Left lung (tissue), 14 donors: ENCODE measurements at places on chromosomes 5 and 9.

- no peak overlapping the region for H3K4me3 ChIP-seq
- DNase-seq: no peak
- H3K27me3 ChIP-seq: no peaks in the 10 kb centered on the region
- peaks cover 16% of the 10 kb centered on the region for H3K4me1 ChIP-seq
- no peaks in the 10 kb centered on the region for H3K36me3 ChIP-seq
These were observed 102.7 kb upstream of the VCAN start for GRCh38 chr5:83368835-83369234.

DNA sequence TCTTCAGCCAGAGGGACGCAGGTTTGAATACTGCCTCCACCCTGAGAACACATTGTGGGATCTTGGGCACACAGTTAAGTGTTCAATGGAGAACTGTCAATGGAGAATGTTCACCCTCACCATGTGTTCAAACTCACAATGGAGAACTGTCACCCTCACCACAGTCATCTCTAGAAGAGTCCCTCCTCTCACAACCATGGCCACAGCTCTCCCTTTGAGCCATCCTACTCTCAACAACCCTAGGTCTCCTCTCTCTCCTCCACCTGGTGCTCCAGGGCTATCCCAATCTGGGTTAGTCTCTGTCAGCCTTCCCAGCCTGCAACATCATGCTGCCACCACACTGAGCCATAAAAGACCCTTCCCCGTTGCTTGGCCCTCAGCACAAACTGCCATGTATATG lies 36.3 kb upstream of the HAND1 start:
- H3K4me1 ChIP-seq: no peaks in the 10 kb centered on the region
- H3K27ac ChIP-seq: no peak overlapping the region
- no peak overlapping the region for H3K4me3 ChIP-seq
- peaks cover 35% of the 10 kb centered on the region for H3K27me3 ChIP-seq

DNA sequence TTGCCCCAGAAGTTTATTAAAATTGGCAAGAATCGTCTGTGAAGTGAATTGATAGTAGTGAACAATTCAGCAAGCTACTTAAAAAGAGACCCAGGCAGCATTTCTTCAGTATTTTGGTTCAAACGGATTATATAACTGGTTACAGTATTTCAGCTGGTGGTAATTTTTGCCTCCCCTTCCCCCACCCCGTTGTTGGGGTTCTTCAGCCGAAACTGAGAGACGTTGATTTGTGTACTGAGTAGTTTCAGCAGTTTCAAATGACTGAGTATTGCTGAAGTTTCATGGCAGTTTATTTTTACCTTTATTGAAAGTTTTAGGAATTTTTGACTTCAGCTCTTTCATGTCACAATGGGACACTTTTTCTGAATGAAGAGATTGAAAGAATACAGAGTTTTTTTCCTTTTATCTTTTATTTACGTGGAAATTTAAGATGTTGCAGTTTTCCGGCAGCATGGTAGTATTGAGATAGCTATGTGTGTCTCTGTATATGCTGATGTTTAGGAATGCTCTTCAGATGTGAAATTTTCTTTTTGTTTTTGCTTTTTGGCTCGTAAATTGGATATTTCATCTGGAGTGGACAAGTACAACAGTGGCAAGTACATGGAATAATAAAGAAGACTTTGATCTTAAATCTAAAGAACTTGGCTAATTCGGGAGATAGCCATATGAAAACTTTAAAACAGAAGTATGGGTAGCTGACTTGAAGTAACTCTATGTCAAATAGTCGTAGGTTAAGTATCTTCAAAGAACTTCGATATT lies 1.9 kb downstream of the GPBP1 start:
- H3K4me3 ChIP-seq: peak overlapping the region; percentile 91
- DNase-seq: no peak
- H3K36me3 ChIP-seq: peaks cover 6% of the 10 kb centered on the region

DNA sequence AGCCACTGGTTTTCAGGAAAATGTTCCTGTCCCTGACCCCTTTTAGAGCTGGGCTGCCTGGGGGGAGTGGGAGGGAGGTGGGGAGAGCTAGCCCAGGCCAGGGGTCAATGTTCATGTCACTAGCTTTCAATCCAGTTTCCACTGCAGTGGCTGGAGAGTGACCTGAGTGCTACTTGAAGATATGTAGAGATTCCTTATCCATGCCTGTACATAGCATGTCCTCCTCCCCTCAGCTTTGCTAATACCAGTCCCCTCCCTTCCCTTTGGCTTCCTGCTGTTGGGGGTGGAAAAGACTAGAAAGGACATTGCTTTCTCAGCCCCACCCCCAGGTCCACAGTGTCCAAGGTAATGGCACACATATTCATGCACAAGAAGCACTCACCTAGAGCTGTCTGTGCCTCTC lies 7.8 kb downstream of the DNAJB5 start:
- H3K36me3 ChIP-seq: no peaks in the 10 kb centered on the region
- H3K4me3 ChIP-seq: no peak overlapping the region
- DNase-seq: no peak
- no peaks in the 10 kb centered on the region for H3K27me3 ChIP-seq
- H3K4me1 ChIP-seq: peaks cover 24% of the 10 kb centered on the region

DNA sequence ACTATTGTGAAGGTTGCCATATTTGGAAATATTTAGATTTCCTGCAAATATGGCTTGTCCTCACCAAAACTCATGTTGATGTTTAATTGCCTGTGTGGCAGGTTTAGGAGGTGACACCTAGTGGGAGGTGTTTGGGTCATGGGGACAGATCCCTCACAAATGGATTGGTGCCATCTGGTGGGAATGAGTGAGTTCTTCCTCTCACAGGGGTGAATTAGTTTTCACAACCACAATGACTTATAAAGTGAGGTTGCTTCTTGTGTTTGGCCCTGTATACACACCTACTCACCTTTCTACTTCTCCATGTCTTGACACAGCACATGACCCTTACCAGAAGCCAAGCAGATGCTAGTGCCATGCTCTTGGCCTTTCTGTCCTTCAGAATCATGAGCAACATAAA lies 41.1 kb downstream of the ISOC1 start:
- no peak overlapping the region for H3K4me3 ChIP-seq
- H3K36me3 ChIP-seq: no peaks in the 10 kb centered on the region
- H3K27ac ChIP-seq: no peak overlapping the region
- H3K4me1 ChIP-seq: no peaks in the 10 kb centered on the region
- DNase-seq: no peak
- no peaks in the 10 kb centered on the region for H3K27me3 ChIP-seq

- no peak for DNase-seq
- no peaks in the 10 kb centered on the region for H3K4me1 ChIP-seq
- no peak overlapping the region for H3K4me3 ChIP-seq
- no peak overlapping the region for H3K27ac ChIP-seq
These were observed 11.6 kb upstream of the ECM2 start for GRCh38 chr9:92547356-92547755.

GRCh38 chr5:33479311-33479710 lies 38.5 kb downstream of the TARS1 start:
- no peaks in the 10 kb centered on the region for H3K36me3 ChIP-seq
- no peaks in the 10 kb centered on the region for H3K27me3 ChIP-seq
- H3K27ac ChIP-seq: no peak overlapping the region
- no peak for DNase-seq
- H3K4me1 ChIP-seq: no peaks in the 10 kb centered on the region

DNA sequence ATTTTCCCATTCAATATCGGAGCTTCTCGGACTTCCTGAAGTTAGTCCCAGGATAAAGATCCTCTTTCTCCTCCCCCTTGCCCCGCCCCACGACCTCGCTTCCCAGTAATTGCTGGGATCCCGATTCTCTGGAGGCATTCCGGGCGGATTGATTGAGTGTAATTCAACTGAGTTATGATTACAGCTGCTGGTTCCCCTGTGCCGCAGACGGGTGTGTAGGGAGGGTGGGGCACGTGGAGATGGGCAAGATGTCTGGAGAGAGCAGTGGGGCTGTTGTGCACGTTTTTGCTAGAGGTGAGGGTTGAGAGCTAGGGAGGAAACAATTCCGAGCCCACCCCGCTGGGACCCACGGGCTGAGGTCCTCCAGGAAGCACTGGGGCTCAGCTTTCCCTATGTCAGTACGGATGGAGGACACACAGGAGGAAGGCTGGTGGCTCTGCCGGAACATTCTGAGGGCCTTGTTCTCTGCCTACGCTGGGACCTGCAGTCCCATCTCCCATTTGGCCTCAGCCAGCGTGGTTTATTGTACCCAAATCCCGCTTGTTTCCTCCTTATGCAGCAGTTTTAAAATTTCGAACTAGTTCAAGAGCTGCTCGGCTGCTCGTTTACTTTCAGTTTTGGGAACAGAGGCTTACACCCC lies 2.4 kb upstream of the DMRT2 start:
- peaks cover 97% of the 10 kb centered on the region for H3K27me3 ChIP-seq
- no peak overlapping the region for H3K27ac ChIP-seq
- peaks cover 57% of the 10 kb centered on the region for H3K4me1 ChIP-seq
- peak overlapping the region; percentile 36 for H3K4me3 ChIP-seq

- H3K27ac ChIP-seq: peak overlapping the region; percentile 55
- DNase-seq: no peak
- H3K4me3 ChIP-seq: peak overlapping the region; percentile 65
- H3K4me1 ChIP-seq: peaks cover 4% of the 10 kb centered on the region
- H3K27me3 ChIP-seq: peaks cover 52% of the 10 kb centered on the region
These were observed 669 bp upstream of the ZFP37 start for GRCh38 chr9:113057193-113057592.

DNA sequence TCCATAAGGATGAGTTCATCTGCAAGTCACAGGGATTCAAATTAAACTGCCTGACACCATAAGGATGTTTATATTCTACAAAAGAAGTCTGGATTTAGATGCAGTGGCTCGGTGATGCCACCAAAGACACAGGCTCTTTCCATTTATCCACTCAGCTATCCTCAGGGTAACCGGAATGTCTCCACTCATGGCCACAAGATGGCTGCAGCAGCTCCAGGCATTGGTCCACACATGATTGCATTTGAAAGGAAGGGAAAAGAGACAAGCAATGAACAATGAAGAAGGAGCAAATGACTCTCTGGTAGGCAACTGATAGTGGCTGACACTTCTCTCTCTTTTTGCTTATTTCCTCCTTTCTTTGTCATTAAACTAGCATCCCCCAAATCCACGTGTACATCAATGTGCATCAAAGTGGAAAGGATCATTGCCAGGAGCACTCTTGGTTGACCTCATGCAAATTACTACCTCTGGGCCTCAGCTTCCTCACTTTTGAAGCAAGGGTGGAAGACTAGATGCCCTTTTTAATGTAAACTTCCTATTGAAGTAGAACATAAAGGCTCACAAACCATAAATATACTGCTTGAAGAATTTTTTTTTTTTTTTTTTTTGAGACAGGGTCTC lies 7.2 kb upstream of the SNX30 start:
- H3K27ac ChIP-seq: no peak overlapping the region
- H3K36me3 ChIP-seq: no peaks in the 10 kb centered on the region
- no peaks in the 10 kb centered on the region for H3K4me1 ChIP-seq
- H3K27me3 ChIP-seq: no peaks in the 10 kb centered on the region
- no peak overlapping the region for H3K4me3 ChIP-seq
- no peak for DNase-seq

DNA sequence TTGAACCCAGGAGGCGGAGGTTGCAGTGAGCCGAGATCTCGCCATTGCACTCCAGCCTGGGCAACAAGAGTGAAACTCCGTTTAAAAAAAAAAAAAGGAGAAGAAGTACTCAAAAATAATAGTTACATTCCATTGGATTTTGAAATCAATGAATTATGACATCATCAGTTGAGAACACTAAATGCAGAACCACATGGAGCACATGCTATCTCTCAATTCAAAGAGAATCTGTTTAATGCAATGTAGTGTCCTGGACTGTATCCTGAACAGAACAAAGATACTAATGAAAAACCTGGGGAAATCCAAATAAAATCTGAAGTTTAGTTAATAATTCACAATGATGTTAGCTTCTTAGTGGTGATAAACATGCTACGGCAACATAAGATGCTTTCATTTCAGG lies 20.3 kb downstream of the CDC14B start:
- no peak for DNase-seq
- no peaks in the 10 kb centered on the region for H3K36me3 ChIP-seq
- no peaks in the 10 kb centered on the region for H3K4me1 ChIP-seq

- H3K4me3 ChIP-seq: no peak overlapping the region
- DNase-seq: no peak
- H3K27ac ChIP-seq: no peak overlapping the region
These were observed 34.2 kb upstream of the IL7R start for GRCh38 chr5:35822511-35822910.

DNA sequence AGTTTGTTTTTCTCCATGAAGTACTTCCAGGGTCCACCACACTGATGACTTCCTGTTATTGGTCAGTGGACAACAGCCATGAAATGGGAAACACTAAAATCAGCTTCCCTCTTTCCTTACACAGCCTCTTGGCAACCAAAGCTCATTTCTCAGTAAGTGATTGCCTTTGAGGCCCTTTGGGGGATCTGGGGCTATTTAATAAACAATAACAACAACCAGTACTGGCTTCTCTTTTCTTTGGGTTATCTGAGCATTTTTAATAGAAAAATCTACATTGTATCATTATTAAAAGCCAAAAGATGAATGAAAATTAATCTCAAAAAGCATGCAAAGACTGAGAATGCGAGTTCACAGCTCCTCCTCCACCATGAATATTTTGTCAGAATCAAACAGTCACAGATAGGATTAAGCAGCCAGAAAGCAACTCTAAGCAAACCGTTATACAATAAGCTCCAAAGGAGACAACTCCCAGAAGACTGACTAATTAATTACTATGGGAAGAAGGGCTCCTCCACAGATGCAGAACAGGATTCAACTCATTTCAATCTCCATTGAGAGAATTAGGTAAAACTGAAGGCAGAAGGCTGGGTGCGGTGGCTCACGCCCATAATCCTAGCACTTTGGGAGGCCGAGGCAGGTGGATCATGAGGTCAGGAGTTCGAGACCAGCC lies 68.3 kb downstream of the SERINC5 start:
- H3K36me3 ChIP-seq: no peaks in the 10 kb centered on the region
- H3K27me3 ChIP-seq: no peaks in the 10 kb centered on the region
- no peak overlapping the region for H3K4me3 ChIP-seq
- H3K27ac ChIP-seq: peak overlapping the region; percentile 17
- no peak for DNase-seq

- no peak for DNase-seq
- H3K4me1 ChIP-seq: peaks cover 12% of the 10 kb centered on the region
- H3K36me3 ChIP-seq: no peaks in the 10 kb centered on the region
- no peak overlapping the region for H3K4me3 ChIP-seq
These were observed 2.3 kb upstream of the TSC1 start for GRCh38 chr9:132946631-132947295.

DNA sequence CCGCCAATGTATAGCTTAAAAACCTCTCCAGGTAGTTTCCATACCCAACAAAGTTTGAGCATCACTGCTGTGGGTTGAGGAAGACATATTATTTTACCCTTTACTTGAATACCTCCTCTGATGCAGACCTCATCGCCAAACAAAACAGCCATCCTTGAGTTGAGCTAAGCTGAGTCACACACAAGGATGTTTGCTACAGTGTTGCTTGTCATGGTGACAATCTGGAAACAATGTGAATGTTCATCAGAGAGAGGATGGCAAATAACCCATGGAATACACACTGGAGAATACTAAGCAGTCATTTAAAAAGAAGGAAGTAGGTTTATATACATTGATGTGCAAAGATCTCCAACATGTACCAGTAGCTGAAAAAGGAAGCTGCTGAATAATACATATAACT lies 41.1 kb upstream of the TCF7 start:
- no peaks in the 10 kb centered on the region for H3K36me3 ChIP-seq
- H3K27ac ChIP-seq: no peak overlapping the region
- peaks cover 17% of the 10 kb centered on the region for H3K27me3 ChIP-seq
- no peak overlapping the region for H3K4me3 ChIP-seq

- H3K27ac ChIP-seq: no peak overlapping the region
- DNase-seq: no peak
- no peak overlapping the region for H3K4me3 ChIP-seq
These were observed 34.7 kb downstream of the ADAMTS2 start for GRCh38 chr5:179310439-179311090.
